ENCODE measurements at places on chromosomes 1 and 21. TPM values are rescaled to one million over a fixed set of nuclear protein-coding genes. Genes with fewer than 3 reads are reported as not detected.

GRCh38 chr1:205171369-205171768 lies 40.1 kb downstream of the DSTYK start:
- DNase-seq, result no peak

DNA sequence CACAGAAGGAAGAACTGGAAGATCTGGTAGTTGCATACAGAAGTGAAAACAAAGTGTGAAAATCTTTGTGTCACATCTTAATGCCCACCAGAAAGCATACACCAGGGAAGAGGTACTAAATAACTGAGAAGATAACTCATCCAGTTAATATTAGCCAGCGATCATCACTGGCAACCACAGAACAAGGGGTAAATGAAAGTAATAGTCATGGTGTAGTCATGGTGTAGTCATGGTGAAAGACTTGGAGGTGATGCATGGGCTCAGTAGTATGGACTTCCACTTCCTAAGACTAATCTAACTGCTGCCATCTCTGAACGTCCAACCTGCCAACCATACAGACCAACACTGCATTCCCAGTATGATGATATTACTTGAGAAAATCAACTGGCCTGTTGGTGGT lies 481.2 kb upstream of the NR5A2 start:
- DNase-seq, result no peak

The TDRKH gene
- total RNA-seq, result 6.4 TPM

The SLC35E2B gene
- total RNA-seq, result 43.9 TPM

The KIAA0040 gene
- total RNA-seq, result 13.5 TPM

- no peak for DNase-seq
Measured at GRCh38 chr1:11535761-11536572, 57.0 kb downstream of the DISP3 start.

DNA sequence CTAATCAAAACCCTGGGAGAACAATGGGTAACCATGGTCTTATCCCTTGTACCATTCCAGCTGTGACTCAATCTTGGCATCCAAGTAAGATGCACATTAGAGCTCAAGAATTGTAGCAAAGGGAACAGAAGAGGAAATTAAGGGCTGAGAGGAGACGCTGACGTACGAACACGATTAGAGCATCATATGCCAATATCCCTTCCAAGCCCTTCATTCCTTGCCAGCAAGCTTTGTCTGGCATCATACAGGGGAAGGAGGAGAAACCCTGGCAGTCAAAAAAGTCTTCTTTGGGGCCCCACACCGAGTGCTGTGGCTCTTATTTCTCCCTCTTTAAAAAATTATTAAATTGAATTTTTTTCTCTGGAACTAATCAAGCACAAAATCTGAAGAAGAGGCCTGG lies 120.9 kb downstream of the ASTN1 start:
- DNase-seq, result no peak

DNA sequence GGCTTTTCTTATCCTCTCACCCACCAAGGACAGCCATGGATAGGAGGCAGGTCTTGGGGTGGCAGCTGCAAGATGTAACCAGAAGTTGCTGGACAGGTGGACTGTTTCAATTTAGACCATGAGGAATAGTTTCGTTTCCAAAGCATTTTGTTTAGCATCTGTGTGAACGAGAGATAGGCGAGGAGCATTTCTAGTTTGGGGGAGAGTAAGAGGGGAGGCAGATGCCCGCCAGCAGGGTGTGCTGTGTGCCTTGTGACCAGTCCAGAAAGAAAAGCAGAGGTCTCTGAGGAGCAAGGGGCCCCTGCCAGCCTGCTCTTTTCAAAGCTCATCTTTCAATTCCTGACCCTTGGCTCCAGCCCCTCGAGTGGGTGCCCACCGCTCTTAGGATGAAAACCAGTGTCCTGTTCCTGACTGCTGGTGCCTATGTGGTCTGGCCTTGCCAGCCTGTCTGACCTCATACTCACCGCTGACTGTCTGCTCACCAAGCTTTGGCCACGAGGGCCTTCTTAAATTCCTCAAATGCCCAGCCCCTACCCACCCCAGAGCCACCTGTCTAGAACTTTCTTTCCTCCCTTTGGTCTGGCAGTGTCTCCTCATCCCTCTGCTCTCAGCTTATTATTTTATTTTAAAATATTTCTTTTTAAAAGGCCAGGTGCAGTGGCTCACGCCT lies 8.5 kb downstream of the SERINC2 start:
- DNase-seq, result no peak

DNA sequence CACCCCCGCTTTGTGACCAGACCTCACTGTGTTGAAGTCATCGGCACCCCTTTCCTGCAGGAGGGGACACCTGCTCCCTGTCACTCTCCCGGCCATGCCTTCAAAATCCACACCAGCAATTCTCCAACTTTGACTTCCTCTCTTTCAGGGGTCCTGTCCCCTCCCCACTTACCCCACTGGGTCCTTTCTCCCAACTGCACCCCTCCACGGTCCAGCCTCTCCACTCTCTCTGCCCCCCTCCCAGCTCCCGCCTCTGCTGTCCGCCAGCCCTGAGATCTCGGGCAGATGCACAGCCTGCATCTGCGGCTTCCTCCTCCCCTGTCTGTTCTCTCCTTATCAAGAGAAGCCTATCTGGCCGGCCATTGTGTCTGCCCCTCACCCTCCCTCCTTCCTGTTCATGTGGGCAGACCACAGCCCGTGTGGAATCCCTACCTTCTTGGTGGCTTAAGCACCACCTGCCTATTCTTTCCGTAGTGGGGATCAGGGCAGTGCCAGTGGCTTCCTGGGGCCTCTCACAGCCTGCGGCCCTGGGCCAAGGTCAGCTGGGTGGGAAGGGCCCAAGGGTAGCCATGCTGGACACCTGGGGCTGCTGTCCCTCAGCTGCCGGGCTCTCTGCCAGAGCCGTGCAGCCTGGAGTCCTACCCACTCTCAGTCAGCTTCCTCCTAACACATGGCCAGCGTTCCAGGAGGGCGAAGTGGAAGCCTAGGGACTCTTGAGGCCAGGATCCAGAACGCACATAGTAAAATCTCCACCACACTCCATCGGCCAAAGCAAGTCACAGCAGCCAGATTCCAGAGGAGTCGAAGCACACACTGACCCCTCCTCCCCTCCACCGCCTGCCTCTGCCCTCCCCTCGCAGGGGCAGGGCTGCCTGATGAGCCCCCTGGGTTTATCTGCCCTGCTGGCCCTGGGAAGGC lies 5.1 kb upstream of the HES4 start:
- DNase-seq, result no peak

DNA sequence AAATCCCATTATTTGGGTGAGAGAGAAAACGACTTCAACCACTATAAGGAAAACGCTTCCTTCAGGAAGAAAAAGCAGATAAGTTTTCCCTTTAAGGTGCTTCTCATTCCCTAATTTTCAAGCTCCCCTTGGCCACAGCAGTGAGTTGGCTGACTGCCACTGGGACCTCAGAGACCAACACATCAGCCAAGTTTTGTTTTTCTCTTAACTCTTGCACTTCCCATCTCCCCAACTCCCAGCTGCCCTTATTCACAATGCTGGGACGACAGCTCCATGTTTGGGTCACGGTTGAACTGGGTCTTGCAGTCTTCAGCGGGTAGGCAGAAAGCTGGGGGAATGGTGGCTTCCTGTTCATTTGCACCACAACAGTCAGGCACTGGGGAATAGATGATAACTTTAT lies 18.9 kb downstream of the SGIP1 start:
- no peak for DNase-seq

DNA sequence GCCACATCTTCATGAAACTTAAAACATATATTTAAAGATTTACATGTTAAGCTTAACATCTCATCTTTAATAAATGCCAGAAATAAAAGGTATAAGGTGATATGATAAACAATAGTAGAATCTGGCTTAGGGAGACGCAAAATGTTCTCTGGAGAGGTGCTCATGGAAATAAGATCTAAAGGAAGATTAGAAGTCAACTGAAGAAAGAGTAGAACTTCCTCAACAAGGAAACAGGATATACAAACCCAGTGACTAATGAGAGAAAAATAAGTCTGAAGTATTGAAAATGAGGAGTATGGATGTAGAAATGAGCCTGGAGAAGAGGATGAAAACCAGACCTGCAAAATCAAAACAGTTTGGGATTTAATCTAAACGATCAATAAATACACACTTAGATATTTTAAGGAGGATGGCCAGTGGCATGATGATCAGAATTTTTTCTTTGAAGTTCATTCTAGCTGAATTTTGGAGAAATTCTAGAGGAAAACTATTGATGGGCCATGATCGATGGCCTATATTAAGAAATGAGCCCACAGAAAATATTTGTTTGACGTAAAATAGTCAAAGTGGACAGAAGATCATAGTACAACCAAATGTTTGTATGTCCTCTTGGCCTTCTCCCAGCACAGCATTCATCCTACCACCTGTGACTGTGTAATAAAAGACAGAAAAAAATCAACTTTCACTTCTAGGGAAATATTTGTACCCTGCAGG lies 387.9 kb upstream of the PTBP2 start:
- DNase-seq, result no peak

The CIART gene
- 4.0 TPM for total RNA-seq

The PCP4L1 gene
- not detected for total RNA-seq

- no peak for DNase-seq
Measured at GRCh38 chr1:177770096-177770495, 199.8 kb downstream of the SEC16B start.

The KISS1 gene
- total RNA-seq, result not detected

The FAM163A gene
- total RNA-seq, result 0.17 TPM

DNA sequence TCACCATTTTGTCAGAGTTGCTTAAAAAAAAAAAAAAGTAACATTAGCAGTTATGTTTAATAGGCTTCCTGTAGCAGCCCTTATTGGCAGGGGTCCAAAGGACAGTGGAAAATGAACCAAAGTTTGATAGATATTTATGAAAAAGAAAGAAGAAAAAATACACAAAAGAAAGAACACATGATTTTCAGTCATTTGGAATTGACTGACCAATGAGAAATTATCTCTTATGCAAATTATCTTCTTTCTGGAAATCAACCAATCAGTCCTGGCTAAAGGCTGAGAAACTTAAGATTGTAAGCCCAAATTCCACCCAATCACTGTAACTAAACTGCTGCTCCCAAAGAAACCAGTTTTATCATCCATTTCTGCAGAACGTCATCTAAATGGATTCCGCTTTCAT lies 282.4 kb downstream of the TM2D1 start:
- DNase-seq, result no peak

The UBE2Q1 gene
- total RNA-seq, result 82.3 TPM

- DNase-seq, result no peak
Measured at GRCh38 chr1:197126691-197127090, 19.8 kb downstream of the ASPM start.

DNA sequence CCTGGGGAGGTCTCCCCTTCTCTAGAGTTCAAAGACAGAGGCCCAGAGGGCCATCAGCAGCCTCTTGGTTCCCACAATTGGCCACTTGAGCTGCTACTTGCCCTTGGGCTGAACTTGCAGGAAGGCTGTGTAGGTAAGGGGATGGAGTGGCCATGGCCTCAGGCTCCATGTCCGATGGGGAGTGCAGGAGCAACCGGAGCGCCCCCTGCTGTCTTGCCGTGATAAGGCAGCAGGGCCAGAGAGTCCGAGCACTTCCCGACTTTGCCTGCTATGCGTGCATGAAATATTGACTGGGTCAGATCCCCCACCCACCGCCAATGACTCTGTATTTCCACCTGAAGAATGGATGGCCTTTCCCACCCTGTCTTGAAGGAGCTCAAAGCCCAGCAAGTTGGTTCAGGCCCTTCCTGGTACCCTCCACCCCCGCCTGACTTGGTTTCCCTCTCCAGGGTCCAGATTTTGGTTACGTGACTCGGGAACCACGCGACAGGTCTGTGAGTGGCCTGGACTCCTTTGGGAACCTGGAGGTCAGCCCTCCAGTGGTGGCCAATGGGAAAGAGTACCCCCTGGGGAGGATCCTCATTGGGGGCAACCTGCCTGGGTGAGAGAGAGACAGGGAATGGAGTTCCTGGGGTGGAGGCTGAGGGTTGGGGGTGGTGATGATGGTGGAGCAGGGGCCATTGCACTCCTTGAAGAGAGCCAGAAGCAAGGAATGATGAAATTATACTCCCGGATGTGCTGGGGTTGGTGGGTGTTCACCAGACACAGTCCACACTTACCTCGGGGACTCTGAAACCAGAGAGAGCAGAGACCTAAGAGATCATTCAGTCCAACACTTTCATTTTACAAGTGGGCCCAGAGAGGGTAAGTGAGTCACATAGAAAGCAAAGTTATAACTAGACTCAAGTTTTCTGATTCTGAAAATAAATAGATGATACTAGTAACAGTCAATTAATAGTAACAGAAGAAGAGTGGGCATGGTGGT lies 25.6 kb downstream of the PADI3 start:
- no peak for DNase-seq

DNA sequence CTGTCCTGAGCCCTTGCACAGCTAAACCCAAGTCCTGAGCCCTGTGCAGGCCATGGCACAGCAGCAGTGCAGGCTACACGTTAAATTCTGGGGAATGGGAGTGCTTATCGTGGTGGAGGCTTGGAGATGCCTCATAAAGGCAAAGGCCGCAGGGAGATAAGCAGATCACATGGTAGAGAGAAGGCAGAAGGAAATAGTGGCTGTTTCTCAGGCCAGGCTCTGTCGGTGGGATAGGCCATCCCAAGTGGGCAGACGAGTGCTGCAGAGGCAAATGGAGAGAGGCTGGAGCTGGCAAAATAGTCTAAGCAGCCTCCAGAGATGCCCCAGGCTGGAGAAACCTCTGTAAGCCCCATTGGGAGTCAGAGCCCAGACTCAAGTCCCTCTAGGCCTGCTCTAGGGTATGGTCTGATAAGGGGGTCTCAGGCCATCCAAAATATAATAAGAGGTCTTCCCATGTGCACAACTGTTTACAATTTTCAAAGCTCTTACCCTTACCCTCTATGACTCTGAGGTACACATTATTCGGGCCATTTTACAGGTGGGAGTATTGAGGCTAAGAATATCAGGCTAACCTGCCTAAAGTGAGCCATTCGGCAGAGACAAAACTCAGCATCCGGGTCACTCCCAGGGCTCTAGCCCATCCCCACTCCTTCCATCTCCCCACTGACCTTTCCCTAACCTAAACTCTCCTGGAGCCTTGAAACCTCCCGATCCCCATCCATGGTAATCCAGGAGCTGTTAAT lies 79.6 kb downstream of the NKAIN1 start:
- no peak for DNase-seq

The MCM3AP gene
- total RNA-seq, result 94.3 TPM

The LCE1D gene
- not detected for total RNA-seq

The CRNN gene
- not detected for total RNA-seq

GRCh38 chr1:156707417-156708217 lies 2.2 kb upstream of the CRABP2 start:
- DNase-seq, result no peak

The NT5C1A gene
- 1.1 TPM for total RNA-seq

- DNase-seq, result no peak
Measured at GRCh38 chr1:183155939-183156338, 30.1 kb upstream of the LAMC2 start.

The FCRL4 gene
- total RNA-seq, result not detected

The KCNA2 gene
- total RNA-seq, result 0.78 TPM

GRCh38 chr1:85611856-85612255 lies 31.3 kb downstream of the CCN1 start:
- DNase-seq, result no peak

The CD52 gene
- 582 TPM for total RNA-seq

DNA sequence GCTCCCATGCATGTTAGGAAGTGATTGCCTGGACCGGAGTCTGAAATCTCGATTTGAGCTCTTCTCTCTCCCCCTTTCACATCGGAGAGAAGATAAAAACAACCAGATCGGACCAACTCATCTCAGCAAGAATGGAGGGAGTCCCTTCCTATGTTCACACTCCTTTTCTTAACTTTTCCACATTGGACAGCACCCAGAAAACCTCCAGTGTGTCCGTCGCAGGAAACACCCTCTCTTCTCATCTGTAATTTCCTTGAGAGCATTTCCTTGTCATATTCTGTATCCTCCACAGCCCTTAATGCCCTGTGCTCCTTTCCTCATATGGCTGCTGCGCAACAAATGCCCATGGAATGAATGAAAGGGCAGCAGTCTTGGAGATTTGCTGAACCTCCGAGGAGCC lies 1.5 kb upstream of the TDRD10 start:
- DNase-seq, result no peak

- DNase-seq, result no peak
Measured at GRCh38 chr1:16615253-16616252, 2.2 kb upstream of the NBPF1 start.
